Suppressor macrophage (primary cell): ENCODE measurements at places on chromosomes 13 and 19.

DNA sequence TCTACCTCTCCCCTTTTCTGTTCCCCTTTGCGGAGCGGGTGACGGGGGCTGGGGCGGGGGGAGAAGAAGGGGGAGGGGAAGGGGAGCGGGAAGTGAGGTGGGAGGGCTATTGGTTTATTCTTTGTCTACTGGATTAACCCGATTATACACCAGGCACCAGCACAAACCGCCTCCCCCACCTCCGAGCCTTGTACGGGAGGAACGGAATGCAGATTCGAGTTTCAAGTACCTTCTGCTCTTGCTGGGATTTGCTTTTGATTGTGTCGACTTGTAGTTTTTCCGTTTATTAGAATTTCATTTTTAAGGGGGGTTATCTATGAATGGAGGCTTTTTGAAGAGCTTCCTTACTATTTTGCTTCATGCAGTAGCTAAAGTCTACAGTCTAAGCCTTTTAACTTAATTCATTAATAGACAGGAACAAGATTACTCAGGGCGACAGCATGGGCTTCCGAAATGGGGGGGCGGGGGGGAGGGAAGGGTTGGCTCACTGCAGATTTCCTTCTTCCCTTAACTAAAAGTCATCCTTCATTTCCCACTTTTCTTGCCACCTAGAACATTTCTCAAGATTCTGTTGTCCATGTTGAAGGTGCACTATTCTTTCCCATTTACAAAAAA is 937 bp upstream of the SPRY2 start:
- no peak for DNase-seq

DNA sequence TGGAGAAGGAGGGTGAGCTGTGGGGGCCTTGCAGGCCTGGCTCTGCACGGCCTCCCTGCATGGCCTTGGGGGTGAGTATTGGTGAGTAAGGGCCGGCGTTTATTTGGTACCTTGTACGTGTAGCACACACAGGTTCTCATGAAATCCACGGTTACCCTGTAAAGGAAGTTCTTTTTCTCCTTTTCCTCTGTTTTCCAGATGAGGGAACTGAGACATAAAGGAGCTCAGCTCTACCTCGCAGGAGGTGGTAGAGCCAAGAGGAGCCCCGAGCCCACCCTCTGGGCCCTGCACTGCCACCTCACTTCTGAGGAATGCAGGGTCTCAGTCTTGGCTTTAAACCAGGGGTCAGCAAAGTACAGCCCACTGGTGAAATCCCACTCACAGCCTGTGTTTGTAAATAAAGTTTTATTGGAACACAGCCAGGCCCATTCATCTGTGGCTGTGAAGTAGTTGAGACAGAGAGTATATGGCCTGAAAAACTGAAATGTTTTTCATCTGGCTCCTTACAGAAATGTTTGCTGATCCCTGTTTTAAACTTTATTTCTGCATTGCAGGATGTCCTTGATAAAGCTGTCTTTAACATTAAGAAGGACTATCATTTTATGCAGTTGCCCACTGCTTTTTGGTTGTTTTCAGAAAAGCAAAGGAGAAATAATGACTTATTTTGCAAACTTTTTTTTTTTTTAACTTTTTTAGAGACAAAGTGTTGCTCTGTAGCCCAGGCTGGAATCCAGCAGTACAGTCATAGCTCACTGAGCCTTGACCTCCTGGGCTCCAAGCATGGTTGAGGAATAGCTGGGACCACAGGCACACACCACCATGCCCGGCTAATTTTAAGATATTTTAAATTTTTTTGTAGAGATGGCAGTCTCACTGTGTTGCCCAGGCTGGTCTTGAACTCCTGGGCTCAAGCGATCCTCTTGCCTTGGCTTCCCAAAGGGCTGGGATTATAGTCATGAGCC is 6.4 kb downstream of the EPN1 start:
- no peak for DNase-seq

GRCh38 chr13:28717170-28717569 is 1.6 kb downstream of the SLC46A3 start:
- DNase-seq: no peak

- DNase-seq: no peak
Observed at GRCh38 chr13:31053091-31053490, 108.6 kb downstream of the HSPH1 start.

GRCh38 chr13:35780613-35781012 is 304.1 kb upstream of the MAB21L1 start:
- no peak for DNase-seq

DNA sequence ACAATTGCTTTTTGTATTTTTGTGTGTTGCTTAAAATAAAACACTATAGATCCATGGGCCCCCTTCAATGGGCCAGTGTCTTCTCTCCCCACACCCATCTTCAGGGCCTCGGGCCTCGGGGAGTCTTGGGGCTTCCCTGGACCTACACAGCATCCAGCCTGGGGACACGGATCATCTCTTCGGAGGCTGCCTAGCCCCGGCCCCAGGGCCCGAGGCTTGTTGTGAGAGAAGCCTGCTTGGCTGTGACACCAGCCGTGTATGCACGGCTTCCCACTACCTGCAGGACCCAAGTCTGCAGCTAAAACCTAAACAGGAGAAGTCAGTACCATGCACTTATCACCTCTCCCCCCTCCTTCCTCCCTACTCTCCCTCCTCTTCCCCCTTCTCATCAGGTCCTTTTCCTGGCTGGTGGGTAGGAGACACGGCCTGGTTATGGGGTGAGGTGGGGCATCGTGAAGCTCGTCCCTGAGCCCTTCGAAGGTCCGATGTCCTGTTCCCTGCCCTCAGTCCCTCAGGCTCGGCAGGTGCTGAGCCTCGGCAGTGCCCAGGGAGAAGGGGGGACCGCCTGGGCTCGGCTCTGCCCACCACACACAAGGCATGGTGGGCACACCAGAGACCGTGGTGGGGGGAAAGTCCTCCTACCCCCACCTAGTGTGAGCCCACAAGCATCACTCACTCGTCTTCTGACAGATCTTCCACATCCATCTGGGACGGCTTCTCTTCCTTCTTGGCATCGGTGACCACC is 9.5 kb downstream of the C13orf46 start:
- DNase-seq: no peak

DNA sequence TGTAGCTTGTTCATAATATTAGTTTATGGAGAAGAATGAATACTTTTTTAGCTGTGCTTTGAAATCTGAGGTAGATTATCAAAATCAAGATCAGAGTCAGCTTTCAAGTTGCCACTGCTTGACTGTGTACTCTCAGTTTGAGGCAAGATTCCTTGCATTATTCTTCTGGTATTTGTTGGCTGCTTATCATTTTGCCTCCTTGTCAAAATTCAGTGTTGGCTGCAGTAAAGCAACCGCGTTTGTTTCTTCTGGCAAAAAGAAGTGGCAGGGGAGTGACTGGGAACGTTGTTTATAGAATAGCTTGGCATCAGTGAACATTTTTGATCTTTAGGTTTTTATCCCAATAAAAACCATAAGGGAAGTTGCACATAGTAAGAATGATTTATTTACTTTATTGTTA is 419.3 kb upstream of the GPC6 start:
- no peak for DNase-seq

GRCh38 chr13:77846173-77846572 is 72.5 kb downstream of the EDNRB start:
- DNase-seq: no peak

GRCh38 chr13:113907635-113908617 is 44.0 kb upstream of the GAS6 start:
- DNase-seq: no peak

GRCh38 chr19:20669263-20669662 is 7.9 kb upstream of the ZNF626 start:
- DNase-seq: no peak

DNA sequence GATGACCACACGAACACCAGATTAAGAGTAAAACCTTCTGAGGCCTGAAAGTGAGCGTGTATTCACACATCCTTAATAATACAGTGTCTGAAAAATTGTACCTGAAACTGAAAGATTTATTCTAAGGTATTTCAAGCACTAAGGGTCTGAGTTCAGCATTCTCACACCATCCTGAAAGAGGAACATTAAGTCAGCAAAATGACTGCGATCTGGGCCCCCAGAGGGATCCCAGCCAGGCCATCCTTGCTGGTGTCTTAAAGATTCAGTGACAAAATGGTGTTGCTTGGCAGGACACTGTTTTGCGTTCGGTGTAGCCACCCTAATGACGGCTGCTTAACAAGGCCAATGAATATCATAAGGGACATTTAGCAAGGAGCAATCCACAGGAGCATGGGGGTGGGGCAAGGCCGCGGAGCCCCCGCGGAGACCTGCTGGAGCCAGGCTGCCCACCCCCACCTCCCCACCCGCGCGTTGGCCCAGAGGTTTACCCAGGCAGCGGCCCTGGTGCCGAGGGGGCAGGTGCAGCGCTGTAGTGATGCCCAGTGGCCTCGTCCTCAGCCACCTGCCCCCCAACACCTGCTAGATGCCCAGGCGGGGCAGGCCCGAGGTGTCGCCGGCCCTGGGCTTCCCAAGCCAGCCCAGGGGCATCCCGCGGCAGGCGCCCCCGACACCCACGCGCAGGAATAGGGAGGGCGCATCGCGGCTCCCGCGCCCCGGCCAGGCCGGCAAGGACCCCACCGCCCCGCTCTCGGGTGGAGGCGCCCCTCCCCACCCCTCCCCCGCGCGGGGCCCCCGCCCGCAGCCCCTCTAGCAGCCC is 742 bp downstream of the NALCN start:
- no peak for DNase-seq

DNA sequence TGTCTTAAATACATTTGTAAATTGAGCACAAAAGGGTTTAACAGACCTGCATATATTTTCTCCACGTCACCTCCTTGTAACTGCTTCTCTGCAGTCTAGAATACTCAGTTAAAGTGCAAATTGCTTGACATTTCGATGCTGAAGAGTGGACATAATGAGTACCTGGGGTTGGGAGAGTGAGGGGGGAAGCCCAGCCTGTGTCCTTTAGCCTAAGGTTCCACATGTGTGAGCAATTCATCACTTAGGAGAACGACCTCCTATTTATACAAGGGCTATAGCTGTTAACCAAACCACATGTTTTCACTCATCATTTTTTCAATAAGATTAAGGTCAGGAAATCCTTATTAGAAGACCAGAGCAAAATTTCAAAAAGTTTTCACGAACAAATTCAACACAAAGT is 29.5 kb downstream of the PCDH9 start:
- no peak for DNase-seq

GRCh38 chr13:29556742-29557141 is 38.7 kb downstream of the SLC7A1 start:
- no peak for DNase-seq

DNA sequence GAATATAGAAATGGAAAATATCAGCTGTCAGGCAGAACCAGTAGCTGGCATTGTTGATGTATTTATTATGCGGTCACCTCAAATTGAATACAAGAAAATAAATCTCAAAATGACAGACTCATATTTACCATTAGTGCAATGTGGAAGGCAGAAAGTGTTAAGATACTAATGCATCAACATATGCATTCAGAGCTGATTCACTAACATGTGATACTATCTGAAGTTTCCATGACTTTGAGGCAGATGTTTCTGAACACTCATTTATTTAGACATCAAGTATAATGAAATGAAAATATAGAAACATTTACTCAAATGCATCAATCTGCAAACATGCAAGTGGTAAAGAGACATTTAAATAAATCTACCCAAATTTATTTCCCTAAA is 474.2 kb upstream of the SLC10A2 start:
- no peak for DNase-seq

DNA sequence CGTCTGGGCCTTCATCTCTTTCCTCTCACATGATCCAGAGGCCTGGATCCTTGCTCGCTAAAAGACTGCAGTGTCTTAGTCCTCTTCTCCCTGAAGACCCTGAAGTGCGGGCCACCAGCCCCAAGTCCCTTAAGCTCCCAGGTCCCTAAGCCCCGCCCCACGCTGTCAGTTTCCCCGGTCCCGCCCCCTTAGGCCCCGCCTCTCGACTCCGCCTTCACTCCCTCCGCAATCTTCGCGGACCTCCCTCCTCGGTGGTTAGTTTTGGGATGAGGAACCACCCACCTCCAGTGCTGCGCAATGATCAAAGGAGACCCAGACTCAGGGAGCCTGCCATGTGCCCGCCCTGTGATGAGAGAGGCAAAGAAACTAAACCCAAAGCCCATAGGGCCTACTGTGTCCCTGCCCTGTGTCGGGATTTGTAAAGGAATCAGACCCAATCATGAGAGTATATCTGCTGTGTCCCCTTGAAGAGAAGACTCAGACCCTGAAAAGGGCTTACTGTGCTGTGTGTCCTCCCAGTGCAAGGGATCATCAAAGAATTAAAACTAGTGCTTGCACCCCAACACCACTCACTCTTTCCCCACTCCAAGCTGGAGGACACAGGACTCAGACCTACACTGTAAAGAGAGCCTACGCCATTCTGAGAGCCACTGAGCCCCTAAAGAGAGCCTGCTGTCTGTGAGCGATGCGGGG is 3.0 kb upstream of the COX6B1 start:
- DNase-seq: peak; percentile 89

DNA sequence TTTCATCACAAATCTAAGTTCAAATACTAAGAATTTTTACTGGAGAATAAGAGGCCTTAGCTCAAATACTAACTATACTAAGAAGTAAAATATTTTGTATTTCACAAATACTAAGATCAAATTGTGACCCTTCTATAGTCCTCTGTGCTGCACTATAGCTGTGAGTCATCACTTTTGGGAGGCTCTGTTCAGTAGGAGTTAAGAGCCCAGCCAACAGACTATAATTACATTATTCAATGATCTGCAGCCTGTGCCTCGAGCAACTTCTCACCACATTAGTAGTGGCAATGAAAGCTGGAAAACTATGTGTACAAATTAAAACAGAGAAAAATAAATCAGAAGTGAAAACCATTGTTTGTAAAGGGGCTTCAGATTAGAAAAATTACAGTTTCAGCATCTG is 147.3 kb upstream of the GPC6 start:
- no peak for DNase-seq

- DNase-seq: no peak
Observed at GRCh38 chr13:74930402-74931165, 551.4 kb downstream of the TBC1D4 start.

DNA sequence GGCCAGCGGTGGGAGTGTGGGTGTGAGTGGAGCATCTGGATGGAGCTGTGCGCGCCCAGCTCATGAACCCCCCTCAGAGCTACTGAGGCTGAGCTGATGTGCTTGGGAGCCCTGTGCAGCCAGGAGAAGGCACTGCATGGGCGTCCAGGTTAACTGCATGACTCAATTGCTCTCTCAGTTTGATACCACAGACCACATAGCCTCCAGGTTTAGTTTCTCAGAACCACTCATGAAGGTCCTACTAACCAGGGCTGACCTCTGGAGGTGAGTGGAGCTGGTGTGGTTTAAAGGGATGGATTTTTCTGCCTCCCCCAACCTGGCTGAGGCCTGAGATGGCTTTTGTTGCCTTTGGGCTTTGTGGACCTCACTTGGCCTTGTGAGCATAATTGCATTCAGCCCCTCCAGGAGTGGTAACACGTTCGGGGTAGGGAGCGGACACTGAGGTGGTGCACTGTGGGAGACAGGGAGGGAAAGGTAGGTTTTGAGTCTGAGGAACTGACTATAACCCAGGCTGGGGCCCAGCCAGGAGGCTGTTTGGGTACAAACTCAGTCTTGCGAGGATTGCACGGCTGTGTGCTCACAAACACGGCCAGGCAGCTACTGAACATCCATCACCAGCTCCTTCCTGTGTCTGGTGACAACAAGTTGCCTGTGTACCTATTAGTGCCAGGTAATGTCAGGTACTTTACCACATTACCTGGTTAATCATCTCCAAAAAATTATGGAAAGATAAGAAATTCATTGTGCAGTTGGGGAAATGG is 97.5 kb downstream of the RGCC start:
- DNase-seq: no peak
